Esophagus mucosa (tissue), 1 donor: ENCODE measurements at places on chromosomes 7 and 10. TPM values are rescaled to one million over a fixed set of nuclear protein-coding genes. Genes with fewer than 3 reads are reported as not detected.

GRCh38 chr7:98864731-98865453, 4.9 kb downstream of the TMEM130 start:
- ATAC-seq = no peak

- no peak for ATAC-seq
Observed at GRCh38 chr7:151389096-151389767, 20.6 kb downstream of the WDR86 start.

- peak; percentile 82 for ATAC-seq
Observed at GRCh38 chr10:111481261-111481826, 404.5 kb downstream of the ADRA2A start.

DNA sequence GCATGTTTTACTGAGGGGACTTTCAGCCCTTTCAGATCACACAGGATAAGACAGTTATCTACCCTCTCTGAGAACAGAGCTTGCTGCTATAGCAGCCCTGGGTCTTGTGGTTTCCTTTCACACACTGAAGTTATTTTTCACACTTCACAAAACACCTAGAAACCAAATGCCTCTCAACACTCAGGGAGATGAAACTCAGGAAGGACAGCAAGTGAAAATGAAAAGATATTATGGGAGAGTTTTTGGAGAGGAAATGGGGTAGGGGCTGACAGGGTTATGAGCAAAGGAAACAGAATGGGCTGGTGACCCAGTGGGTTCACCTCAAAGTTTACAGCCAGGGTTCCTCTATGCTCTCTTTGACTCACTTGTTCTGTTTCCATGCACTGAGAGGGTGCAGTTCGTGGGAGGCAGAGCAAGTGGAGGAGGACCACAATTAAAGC, 17.0 kb upstream of the GIMAP2 start:
- ATAC-seq = no peak

DNA sequence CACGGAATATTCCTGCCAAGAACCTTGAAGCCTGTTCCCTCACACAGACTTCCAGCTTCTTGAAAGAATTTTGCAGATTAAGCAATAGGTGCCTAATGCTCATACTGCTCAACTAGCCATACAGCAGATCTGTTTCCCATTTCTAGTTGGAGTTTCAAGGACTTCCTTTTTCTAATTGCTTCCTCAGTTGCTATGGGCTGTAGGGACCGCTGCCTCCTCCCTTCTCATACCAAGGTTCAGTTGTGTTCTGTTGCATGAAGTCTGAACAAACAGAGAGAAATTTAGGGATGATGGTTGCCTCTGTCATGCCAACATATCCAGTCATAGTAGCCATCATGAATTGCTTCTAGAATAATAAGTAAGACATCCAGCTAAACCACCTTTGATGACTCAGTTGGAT, 6.8 kb downstream of the ITGA8 start:
- ATAC-seq = no peak

GRCh38 chr10:101000915-101001658, 1.5 kb downstream of the LZTS2 start:
- peak; percentile 6 for ATAC-seq

- no peak for ATAC-seq
Observed at GRCh38 chr10:5648494-5649457, 17.6 kb downstream of the ASB13 start.

DNA sequence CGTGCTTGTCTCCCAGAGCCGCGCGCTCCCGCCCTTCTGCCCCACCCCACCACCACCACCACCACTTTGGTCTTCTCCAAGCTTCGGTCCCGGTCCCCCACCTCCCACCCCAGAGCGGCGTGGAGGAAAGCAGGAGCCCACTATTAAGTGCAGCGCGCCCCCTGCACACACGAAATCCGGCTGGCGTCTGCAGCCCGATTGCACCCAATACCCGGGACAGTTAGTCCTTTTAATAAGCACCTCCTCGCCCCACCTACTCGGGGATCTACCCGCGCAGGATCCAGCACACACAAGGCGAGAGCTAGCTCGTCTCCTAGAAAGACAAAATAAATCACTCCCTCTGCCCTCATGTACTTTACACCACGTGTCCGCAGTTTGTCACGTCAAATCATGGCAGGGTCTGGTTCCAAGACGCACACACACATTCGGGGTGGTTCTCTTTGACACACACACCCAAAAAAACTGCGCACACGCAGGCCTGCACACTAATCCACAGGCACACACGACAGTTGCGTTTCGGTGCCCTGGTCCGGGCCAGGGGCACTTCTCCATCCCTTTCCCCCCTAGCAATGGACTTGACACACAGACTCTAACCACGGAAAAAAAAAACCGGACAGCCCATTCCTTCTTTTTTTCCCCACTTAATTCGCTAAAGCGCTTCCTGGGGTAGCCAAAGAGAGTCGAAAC, 1.6 kb downstream of the SFMBT2 start:
- peak; percentile 21 for ATAC-seq

GRCh38 chr7:151408498-151408838, 1.4 kb downstream of the WDR86 start:
- ATAC-seq = no peak

DNA sequence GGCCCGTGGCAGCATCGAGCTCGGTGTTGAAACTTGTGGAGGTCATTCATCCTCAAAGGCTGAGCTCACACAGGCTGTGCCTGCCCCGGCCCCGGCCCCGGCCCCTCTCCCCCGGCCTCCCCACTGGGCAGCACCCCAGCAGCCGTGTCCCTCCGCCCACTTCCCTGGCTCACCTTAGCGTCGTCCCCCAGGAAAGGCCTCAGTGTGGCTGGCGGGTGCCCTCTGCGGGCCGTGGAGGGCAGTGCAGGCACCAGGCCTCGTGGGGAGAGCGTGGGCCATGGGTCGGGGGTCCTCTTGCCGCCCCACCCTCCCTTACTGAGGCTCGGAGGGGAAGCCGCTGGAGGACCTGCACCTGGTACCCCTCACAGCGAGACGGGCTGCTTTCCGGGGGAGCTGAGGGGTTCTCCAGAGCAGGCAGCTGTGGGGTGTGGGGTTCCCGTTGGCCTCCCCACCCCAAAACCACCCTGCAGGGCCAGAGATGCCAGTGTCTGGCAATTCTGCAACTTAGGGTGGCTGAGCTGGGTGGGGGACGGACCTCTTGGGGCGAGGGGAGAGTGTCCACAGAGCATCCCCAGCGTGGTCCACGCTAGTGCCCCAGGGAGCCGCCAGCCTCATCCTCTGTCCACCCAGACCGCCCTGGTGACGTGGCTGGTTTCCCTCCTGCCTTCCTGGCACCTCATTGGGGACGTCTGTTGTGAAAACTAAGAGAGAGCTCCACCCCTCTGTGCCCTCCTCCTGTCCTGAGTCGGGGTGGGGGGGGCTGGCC, 44.2 kb upstream of the DPYSL4 start:
- ATAC-seq = peak; percentile 56

GHITM gene
- 142 TPM for total RNA-seq

SLC26A5 gene
- total RNA-seq = not detected

CNPY1 gene
- total RNA-seq = not detected

NRP1 gene
- 8.8 TPM for total RNA-seq

GIMAP7 gene
- 2.7 TPM for total RNA-seq

CYP17A1 gene
- total RNA-seq = 0.76 TPM

FAM241B gene
- 2.9 TPM for total RNA-seq

CXCL12 gene
- total RNA-seq = 14.0 TPM

CARD11 gene
- total RNA-seq = 0.80 TPM
